ENCODE measurements at places on chromosomes 3 and 15.

- DNase-seq, result no peak
Observed at GRCh38 chr3:142723665-142723967, 218 bp upstream of the TRPC1 start.

DNA sequence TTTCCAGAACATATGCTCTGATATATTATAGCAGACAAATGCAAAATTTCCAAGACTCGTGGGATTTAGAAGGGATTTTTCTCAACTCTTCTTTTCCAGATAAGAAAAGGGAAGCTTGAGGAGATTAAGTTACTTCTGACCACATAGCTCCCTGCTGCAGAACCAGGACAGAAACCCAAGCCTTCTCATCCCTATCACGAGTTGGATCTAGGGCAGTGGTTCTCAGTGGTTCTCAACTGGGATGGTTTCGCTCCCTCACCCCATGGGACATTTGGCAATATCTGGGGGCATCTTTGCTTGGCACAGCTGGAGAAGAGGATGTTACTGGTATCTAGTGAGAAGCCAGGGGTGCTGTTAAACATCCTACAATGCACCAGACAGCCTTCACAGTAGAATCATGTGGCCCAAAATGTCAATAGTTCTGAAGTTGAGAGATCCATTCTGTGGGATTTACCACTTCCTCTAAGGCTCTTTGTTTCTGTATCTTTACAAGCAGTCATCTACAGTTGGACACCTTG lies 64.2 kb downstream of the LIPC start:
- DNase-seq, result no peak

- no peak for DNase-seq
Observed at GRCh38 chr15:98324341-98324970, 323.9 kb upstream of the IGF1R start.

DNA sequence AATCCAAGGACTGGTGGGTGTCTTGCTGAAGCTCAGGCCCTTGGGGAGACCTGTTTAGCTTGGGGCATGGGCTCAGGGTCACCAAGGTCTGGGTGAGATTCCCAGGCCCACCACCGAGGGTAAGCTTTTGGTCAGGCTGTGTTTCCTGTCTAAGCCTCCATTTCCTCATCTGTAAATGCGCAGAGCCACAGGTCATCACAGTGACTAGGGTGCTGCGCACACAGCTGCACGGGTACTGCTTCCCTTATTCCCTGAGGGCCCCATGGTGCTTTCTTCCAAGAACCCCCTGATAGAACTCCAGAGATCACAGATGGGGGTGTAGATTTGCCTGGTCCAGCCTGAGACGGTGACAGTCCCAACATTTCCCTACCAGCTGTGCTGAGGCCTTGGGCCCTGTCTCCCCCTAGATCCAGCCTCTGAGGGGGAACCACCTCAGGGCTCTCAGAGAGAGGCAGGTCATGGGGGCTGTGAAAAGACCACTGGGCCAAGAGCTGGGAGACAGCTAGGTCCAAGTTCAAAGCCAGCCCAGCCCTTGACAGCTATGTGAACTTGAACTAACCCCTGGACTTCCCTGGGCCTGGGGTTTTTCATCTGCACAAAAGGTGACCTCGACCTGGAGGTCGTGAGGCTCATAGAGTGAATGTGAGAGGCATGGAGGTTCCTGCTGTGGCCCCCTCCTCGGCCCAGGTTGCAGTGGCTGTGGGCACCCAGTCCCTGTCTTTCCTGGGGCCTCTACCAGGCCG lies 60.7 kb downstream of the SEMA3G start:
- DNase-seq, result no peak

- no peak for DNase-seq
Observed at GRCh38 chr15:61041886-61042285, 187.2 kb downstream of the RORA start.

DNA sequence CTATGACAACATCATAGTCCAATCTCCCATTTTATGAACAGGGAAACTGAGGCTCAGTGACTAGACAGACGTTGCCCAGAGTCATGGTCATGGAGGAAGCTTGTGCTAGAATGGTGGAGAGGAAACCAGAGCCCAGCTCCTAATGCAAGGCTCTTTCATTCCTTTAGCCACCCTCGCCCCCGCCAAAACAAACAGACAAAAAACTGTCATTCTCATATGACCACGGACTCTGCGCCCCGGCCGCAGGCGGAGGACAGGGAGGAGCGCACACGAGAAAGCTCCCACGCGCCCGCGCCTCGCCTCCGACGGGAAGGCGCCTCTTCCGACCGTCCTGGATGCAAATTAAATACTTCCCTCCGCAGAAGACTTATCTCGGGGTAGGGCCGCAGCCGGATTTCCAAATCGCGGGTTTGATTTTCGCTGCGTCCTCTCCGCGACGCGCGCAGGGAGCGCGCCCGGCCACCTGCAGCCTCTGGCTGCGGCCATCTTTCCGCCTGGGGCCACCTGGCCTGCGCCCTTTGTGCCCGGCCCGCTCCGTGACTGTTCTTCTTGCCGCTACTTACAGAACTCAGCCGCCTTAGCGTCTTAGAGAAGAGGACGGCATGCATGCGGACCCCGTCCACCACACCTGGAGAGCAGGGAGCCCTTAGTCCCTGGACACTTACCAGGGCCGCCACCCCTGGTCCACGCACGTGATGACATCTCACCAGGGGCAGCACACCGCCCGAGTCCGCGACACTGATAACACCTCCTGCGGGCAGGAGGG lies 670 bp upstream of the ATP13A3 start:
- DNase-seq, result peak; percentile 37

- no peak for DNase-seq
Observed at GRCh38 chr3:193805448-193805847, 212.4 kb downstream of the OPA1 start.

DNA sequence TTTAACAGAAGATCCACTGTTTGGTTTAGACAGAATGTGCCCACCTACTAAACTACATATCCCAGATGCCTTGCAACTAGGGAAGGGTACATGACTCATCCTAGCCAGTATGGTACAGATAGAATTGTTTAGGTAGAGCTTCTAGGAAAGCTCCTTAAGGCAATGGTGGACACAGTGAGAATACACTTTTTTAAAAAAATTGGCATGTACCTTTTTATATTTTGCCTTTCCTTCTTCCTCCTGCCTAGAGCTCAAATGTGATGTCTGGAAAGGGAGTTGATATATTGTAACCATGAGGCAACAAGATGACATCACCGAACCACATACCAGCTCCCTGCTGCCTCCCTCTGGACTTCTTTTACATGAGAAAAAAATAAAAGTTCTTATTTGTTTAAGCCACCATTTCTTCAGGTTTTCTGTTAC lies 14.4 kb upstream of the C3orf80 start:
- no peak for DNase-seq

DNA sequence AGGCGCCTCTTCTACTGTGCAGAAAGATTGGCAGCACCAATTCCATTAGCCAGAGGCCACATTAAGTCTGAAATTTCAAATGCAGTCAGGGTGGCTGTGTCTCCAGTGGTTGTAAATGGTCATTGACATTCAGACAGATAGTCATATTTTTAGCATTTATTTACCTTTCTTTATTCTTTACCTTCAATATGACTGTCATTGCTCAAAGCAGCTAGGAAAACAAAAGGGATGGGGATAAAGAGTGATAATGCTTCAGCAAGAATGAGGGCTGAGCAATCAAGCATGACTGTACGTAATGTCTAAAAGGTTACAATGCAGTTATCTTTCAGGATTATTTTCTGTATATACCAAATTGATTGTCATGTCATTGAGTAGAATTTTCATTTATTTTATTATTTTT lies 360.4 kb downstream of the EFHB start:
- no peak for DNase-seq

DNA sequence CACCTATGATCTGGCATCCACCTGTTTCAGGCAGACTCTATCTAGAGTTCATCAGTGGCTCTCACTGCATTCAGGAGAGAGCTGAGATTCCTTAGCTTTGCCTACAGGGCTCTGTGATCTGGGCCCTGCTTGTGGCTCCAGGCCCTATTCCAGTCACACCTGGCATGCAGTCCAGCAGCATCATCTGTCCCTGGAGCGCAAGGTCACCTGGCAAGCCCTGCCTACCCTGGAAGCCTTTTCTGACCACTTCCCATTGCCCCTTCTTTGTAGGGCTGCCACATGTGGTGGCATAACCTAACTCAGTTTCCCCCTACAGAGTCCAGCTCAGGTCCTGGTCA lies 115.1 kb upstream of the PLXNA1 start:
- DNase-seq, result no peak

DNA sequence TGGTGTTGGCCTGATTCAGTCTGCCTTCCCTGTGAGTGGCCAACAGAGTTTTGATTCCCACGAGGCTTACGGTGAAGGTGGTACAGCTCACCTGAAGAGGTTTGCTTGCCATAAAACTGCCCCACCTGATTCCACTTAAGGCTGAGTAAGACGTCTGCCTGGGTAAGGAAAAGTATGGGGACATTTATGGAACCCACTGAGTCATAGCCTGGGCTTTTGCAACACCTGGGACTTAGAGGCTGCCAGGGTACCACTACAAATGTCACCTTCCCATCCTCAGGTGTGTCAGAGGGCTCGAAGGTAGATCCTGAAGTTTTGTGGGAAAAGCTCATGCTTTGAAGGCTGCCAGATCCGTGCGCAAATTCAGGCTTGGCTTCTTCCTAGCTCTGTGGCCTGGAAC lies 56.9 kb upstream of the SLCO2A1 start:
- DNase-seq, result no peak

- DNase-seq, result no peak
Observed at GRCh38 chr3:61685755-61686154, 124.4 kb downstream of the PTPRG start.

DNA sequence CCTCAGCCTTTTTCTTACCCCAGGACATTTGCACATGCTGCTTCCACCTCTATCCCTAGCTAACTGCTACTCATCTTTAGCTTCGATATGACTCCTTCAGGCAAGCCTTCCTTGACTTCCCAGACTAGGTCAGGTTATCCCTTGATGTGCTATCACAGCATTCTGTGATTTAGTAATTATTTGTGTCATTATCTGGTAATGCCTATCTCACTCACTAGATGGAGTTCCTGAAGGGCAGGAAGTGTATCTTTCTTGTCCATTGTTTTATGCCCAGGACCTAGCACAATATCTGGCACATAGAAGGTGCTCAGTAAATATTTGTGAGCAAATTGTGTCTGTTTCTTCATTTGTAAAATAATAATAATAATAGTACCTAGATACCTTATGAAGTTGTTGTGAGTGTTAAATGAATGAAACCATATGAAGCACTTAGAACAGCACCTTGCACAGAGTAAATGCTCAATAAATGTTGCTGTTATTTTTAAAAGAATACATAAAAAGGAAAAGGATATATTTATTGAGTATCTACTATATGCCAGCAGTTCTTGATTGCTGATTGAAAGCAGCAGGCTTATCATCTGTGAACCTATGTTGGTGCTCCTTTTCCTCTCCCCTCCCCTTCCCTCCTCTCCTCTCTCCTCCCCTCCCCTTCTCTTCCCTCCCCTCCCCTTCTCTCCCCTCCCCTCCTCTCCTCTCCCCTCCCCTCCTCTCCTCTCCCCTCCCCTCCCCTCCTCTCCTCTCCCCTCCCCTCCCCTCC lies 31.5 kb downstream of the SQOR start:
- DNase-seq, result no peak

DNA sequence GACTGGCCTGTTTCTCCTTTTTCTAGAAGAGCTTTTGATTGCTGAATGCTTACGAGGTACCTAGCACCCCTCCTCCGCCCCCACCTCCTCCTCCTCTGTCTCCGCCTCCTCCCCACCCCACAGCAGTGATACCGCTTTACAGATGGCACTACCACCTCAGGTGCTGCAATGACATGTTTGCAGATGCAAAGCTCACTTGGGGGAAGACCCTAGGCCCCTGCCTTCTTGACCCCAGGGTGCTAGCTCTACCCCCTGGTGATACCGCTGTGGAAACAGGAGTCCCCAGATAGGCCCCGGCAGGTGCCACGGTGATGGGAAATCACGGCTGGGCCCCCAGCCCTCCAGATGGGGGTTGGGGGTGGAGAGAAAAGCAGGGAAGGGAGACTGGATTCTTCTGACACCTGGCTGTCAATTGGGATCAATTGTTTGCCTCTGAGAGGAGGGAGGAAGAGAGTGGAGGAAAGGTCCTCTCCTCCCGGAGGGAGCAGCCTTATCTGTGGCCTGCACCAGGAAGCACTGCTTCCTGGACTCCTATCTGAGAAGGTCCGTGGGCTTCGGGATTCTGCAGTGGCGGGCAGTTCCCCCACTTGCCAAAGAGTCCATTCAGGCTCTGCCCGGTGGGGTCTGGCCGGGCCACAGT lies 37.6 kb downstream of the DNASE1L3 start:
- no peak for DNase-seq

- no peak for DNase-seq
Observed at GRCh38 chr15:61318802-61319525, 89.9 kb upstream of the RORA start.

GRCh38 chr15:58731756-58732535 lies 17.6 kb downstream of the ADAM10 start:
- no peak for DNase-seq

DNA sequence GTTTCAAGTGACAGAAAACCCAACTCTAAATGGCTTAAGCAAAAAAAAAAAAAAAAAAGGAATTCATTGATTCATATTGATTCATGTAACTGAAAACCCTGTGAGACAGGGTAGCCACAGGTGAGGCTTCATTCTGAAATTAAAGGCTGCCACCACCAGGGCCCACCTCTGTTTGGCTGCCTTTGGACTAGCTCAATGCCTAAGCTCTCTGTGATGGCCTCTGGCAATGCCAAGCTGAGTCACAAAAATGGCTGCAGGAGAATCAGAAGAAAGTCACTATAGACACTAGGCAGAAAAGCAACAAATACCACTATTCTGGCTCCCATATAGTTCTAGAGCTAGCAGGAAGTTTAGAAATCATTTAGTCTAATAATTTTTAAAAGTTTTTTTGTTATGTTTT lies 38.2 kb upstream of the GYG1 start:
- DNase-seq, result no peak

- peak; percentile 54 for DNase-seq
Observed at GRCh38 chr15:39623529-39623931, 42.7 kb downstream of the THBS1 start.

- DNase-seq, result no peak
Observed at GRCh38 chr15:53840681-53841080, 81.2 kb upstream of the WDR72 start.

- DNase-seq, result peak; percentile 26
Observed at GRCh38 chr3:194986208-194987043, 284.5 kb downstream of the XXYLT1 start.

DNA sequence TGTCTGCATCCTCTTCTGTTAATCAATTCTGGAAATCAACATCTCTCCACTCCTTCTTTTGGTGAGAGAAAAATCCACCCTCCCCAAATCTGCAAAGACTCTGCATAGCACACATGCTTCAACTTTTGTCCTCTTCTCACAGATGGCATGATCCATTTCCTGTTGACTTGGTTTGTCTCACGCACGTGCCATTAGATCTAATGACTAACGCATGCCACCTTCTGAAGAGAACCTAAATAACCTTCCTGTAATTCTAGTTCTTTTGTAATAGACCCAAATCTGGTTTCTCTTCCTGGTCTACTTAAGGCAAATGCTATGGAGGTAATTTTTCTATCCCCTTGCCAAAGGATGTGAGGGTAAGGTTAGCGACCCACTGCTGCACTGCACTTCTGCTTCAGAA lies 51.0 kb upstream of the ATOSA start:
- DNase-seq, result peak; percentile 56

DNA sequence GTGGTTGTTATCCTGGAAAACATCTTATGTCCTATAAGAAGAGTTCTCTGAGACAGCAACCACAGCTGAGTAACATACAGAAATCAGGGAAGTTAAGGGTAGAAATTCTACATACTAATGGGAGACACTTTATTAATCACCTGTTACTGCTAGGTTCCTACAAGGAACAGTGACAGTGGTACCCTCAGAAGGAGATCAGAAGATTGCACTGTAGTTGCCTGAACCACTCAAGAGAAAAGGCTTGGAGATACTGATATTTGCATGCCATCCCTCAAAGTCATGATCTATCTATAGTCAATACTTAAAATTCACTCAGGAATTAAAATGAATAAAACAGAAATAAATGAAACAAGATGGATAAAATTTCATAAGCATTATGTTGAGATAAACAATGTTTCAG lies 136.0 kb downstream of the LMLN start:
- DNase-seq, result no peak

Data from CD4-positive, alpha-beta T cell treated with Interleukin-15 for 1 hour (primary cell).